Activated T-helper 1 cell treated with Interleukin-2 at 50 U/mL for 16 hours (primary cell): ENCODE measurements at places on chromosomes 11 and 22.

DNA sequence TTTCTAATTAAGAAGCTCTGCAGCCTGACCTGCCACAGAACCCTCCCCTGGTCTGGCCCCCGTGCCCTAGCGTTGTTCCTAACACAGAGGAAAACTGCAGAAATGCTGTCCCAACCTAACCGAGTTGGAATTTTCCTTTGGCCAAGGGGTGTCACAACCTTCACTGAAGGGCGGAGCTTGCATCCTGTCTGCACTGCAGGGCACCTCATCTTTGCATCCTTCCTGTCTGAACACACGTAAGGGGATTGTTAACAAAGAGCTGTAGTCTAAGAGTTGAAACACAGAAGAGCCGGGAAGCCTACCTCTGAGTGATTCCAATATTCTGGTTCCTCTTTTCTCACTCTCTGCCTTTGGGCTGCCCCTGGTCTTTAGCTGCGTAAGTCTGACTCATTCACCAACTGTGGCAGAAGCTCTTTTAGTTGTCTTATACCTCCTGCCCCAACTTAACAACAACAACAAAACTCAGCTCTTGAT is 1.6 kb downstream of the DIXDC1 start:
- no peak for DNase-seq

DNA sequence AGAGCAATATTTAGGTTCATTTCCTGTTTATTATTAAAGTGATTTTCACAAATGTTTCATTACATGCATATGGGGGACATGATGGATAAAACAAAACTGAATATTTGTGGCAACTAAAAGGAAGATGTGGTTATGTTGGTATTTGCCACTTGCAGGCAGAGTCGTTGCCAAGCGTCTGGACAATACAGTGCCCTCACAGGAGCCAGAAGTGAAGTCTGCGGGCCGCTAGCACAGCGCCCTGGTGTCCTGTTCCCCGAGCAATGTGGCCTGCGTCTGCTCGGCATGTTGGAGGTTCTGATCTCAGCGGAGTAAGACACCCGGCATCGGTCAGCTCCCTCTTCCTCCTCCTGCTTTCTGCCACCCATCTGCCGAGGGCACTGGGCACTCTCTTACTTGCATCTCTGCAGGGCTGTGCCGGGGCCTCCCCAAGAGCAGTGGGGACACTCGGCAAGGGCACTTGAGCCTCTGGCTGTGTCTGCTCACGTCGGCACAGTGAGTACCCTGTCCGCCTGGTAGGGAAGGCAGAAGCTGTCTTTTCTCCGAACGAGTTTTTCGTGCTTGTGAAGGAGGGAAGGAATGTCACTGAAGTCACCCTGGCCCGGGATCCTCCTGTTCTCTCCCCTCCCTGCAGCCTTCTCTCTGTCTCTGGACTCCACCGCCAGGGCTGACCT is 10.5 kb upstream of the TTLL12 start:
- DNase-seq, result no peak

DNA sequence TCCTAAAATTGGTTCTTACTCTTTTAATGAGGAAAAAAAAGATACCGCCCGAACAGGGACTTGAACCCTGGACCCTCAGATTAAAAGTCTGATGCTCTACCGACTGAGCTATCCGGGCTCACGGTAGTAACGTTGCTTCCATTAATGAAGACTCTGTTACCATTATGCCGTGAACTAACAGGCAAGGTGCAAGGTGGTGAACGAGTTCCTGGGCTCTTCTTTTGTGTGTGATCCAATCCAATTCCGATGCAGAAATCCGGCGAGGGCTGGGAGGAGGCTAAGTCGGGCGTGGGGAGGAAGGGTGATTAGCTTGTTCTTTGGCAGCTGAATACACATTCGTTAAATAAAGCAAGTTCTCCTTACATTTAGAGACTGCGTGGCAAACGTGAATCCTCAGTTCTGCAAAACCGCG is 49.0 kb downstream of the OR4D9 start:
- DNase-seq, result peak; percentile 33

GRCh38 chr22:37486224-37486845 is at the start of gene MFNG:
TSS of gene MFNG (minus strand) at chr22:37486384. CDS start at chr22:37486177, 207 bp downstream.
- peak; percentile 67 for DNase-seq
